ENCODE measurements at places on chromosomes 16 and 17.

GRCh38 chr17:80308692-80309517 lies 48.3 kb downstream of the RNF213 start:
- no peak for DNase-seq

GRCh38 chr17:33964344-33964979 lies 290.6 kb upstream of the CCL2 start:
- DNase-seq = no peak

GRCh38 chr17:79621151-79621943 lies 10.5 kb upstream of the RBFOX3 start:
- DNase-seq = no peak

DNA sequence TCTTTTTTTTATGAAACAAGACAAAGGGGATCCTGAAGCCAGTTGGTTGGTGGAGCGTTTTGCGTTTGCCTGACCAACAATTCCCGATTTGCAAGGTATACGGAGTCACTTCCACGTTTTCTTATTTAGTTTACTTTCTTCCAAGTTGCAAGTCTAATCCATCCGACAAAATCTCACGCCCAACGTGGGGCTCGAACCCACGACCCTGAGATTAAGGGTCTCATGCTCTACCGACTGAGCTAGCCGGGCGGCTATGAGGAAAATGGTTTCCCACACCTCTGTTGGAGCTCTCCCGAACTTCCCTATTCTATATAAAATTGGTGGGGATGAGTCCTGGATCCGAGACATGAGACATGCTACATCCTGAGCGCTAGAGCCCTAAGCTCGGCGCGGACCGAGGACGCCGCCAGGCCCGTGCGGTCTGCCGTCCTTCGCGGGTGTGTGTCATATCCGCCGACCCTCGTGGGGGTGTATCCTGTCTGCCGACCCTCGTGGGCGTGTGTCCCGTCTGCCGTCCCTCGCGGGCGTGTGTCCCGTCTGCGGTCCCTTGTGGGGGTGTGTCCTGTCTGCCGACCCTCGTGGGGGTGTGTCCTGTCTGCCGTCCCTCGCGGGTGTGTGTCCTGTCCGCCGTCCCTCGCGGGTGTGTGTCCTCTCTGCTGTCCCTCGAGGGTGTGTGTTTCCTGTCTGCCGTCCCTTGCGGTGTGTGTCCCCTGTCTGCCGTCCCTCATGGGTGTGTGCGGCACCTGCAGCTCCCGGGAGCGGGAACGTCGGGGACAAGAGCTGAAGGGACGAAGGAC lies 22.6 kb downstream of the ZNF213 start:
- DNase-seq = no peak

GRCh38 chr16:22188595-22189442 lies 17.3 kb upstream of the EEF2K start:
- DNase-seq = peak; percentile 71

DNA sequence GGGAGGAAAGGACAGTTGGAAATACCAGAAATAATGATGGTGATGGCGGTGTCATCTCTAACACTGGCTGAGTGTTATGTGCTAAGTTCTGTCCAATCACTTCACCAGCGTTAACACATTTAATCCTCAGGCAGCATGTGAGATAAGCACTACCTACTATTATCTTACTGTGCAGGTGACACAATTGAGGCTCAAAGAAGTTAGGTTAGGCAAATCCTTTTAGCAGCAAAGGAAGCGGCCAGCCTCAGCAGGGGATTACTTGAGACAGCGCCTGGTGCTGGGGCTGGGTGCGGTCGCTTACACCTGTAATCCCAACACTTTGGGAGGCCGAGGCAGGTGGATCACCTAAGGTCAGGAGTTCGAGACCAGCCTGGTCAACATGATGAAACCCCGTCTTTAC lies 18.7 kb upstream of the DHX8 start:
- no peak for DNase-seq

- DNase-seq = no peak
Observed at GRCh38 chr17:31472137-31472536, 80.7 kb downstream of the RAB11FIP4 start.

- DNase-seq = no peak
Observed at GRCh38 chr17:47935961-47936360, 5.4 kb upstream of the PNPO start.

DNA sequence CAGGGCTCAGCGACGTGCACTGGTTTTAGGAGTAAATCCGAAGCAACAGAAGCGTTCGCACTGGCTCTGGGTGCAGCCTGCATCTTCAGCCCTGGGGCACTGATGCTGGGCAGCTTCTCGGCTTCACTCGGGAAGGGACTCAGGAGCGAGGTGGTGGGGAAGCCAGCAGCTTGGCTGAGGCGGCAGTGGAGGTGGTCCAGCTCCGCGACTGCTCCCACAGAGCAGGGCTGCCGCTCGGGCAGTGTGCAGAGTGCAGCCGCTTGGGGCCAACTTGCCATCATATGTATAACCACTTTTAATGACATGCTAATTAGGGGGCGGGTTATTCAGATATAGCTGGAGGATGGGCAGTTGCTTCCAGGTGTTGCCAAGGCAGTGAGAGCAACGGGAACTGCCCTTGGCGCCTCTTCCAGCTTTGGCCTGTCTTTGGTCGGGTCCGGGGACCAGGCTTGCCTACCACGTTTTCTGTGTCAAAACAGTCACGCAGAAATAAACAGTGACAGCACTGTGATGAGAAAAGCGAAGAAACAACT lies 26.7 kb downstream of the METRNL start:
- no peak for DNase-seq

DNA sequence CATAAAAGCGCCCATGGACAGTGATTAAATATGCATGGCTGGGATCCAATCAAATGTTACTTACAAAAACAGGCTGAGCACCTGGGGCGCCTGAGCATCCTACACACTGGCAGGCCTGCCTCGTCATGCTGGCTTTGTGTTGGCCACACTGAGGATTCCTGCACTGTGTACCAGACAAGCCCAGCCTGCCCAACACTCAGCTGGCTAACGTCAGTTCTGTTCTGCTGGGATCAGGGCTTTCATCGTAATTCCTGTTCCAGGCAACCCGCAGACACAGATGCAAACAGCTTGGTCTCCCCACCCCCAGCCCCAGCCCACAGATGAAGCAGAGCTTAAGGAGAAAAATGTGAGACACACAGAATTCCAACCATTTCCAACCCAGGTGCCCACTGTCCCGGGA lies 30.7 kb downstream of the PIMREG start:
- no peak for DNase-seq

GRCh38 chr16:58048494-58049231 lies 23.1 kb downstream of the MMP15 start:
- DNase-seq = no peak

GRCh38 chr16:4792951-4793513 lies 2.1 kb upstream of the SMIM22 start:
- no peak for DNase-seq

- DNase-seq = no peak
Observed at GRCh38 chr17:7011942-7012254, 526 bp upstream of the RNASEK start.

DNA sequence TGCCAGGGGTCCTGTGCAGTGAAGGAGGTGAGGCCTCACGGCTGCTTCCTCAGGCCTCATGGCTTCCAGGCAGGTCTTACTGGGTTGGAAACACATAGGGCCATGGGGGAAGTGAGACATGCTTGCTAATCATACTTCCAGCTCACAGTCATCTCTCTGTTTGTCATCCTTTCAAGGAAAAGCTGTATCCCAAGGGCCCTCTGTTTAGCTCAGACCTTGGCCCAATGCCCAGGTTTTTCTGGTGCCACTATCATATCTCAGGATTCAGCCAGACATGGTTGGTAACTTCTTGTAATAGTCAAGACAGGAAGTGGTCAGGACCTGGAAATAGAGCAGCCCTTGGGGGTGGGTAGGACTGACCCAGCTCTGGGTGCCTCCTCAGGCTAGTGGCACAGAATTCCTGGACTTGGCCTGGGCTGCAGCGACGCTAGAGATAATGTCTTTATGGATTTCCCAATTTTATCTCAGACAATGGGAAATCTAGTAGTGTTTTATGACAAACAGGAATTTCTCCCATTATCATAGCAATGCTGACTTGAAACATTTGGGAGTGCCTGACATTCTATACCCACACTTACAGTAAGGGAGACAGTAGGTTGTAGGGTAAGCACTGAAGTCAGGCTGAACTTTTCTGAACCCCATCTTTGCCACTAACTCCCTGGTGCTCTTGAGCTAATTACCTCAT lies 13.5 kb upstream of the ITGB3 start:
- peak; percentile 89 for DNase-seq

DNA sequence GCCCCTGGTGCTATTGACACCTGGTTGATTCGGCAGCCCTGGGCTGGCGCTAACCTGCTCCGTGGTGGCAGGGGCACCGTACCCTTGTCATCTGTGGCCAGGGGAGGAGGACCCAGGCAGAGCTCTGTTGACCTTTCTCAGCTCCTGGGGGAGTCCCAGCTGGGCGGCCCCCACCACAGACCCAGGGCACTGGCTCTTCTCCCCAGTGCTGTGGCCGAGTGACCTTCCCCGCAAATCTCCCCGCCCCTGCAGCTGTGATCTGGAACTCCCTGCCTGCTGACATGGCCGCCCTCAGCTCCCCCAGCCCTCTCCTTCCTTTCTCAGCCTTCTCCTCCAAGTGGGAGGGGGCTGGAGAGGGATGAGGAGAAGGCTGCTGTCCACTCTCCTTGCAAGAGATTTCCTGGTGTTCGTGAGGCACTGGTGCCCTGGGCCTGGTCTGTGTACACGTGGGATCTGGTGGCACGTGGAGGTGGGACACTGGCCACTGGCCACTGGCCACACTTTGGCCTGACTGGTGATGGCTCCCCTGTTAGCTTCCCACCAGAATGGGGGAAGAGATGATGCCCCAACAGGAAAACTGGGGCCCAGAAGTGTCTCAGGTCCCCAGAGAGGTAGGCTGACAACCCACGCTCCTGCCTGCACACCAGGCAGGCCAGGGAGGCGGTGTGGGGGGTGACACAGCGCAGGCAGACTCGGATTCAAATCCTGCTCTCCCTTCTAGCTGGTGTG lies 8.2 kb downstream of the FMNL1 start:
- no peak for DNase-seq

DNA sequence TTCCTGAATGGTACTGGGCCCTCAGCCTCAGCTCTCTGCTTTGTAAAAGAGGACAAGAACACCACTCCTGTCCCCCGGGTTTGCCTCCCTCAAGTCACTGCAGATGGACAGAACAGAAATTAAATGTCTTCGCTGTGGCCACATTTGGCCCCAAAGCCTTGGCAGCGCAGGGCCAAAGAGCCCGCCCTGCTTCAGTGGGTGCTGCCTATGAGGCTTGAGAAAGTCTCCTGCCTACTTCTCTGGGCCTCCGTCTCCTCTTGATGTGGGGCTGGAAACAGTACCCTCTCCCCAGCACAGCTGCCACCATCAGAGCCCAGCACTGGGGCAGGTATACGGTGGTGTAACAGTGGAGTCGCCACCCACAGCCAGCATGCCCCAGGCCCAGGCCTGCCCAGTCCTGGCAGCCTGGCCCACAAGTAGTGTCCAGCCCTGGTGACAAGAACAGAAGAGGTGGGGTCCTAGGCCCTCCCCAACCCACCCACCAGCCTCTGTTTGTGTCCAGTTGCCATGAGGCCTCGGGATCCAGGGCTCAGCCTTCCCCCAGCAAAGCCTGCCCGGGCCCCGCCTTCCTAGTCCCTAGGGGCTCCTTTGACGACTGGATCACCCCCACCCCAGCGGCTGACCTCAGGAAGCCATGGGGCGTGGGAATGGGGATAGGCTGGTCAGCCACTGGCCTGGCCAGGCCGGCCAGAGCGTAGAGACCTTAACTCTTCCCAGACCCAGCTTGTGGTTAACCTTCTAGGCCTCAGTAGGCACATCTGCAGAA lies 3.9 kb upstream of the TPPP3 start:
- no peak for DNase-seq

- DNase-seq = no peak
Observed at GRCh38 chr16:62060089-62060488, 23.9 kb upstream of the CDH8 start.

GRCh38 chr17:62150471-62150870 lies 85.4 kb upstream of the MED13 start:
- no peak for DNase-seq

- DNase-seq = no peak
Observed at GRCh38 chr17:65183736-65184135, 46.6 kb downstream of the RGS9 start.

DNA sequence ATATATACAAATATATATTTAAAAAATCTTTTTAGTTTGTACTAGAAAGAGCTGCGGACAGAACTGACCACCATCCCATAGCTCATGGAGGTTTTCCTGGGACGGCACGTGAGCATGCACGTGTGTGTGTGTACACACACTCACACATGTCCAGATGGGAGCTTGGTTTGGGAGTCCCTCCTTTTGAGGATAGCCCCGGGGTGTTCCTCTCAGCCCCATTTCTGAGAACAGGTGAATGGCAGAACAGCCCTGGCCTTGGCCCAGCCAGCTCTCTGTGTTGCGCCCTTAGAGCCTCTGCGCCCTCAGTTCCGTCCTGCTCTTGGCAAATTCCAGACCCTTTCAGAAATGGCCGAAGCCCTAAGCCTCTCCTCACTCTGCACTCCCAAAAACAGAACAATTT lies 70.1 kb downstream of the AMFR start:
- DNase-seq = no peak

- no peak for DNase-seq
Observed at GRCh38 chr17:72434581-72434980, 313.8 kb downstream of the SOX9 start.

DNA sequence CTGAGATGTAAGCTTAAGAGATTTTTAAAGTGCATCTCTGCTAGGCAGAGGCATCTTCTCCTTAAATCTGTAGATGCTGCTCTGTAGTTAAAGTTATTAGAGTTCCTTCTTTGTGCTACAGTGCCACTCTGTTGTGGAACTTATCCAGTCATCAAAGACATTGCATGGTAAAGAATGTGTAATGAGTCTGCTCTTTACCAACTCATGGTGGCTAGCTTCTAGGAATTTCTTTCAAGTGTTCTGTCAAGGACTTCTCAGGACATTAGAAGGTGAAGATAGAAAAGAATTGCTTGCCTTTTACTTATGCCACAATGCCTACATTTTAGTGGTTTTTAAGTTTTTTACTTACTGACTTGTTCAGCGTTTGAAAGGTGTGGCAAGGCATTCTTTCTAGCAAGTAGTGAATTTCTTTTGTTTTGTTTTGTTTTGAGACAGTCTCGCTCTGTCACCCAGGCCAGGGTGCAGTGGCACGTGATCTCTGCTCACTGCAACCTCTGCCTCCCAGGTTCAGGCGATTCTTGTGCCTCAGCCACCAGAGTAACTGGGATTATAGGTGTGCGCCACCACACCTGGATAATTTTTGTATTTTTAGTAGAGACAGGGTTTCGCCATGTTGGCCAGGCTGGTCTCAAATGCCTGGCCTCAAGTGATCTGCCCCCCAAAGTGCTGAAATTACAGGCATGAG lies 20.3 kb upstream of the ARL2BP start:
- no peak for DNase-seq

DNA sequence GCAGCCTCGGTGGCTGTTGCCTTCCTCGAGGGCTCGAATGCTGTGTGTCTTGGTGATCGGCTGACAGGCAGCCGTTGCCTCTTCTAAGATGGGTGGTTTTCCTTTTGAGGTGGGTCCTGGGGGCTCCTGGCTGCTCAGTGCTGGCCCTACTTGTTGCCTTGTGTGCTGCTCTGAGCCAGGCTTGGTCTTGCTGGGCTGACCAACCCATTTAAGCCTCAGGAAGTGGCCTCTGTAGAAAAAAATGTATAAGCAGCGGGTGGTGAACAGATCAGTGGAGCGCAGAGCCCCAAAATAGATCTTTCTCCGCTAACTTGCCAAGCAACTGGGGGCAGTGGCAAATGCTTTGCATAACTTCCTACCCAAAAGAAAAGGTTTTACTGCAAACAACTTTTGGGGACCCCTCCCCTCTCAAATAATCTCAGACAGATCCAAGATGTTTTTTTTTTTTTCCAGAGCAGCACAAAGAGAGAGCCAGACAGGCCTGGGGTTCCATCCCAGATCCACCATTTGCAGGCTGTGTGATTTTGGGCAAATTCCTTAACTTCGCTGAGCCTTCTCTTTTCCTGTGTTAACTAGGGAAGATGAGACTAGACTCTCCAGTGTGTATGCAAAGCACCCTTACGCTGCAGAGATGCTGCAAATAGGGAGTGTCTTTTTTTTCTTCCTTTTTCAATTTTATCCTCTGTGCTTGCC lies 42.5 kb downstream of the PLCG2 start:
- DNase-seq = no peak

Measured in AML-193 (cell line).